ENCODE measurements at places on chromosomes 12 and 14.

DNA sequence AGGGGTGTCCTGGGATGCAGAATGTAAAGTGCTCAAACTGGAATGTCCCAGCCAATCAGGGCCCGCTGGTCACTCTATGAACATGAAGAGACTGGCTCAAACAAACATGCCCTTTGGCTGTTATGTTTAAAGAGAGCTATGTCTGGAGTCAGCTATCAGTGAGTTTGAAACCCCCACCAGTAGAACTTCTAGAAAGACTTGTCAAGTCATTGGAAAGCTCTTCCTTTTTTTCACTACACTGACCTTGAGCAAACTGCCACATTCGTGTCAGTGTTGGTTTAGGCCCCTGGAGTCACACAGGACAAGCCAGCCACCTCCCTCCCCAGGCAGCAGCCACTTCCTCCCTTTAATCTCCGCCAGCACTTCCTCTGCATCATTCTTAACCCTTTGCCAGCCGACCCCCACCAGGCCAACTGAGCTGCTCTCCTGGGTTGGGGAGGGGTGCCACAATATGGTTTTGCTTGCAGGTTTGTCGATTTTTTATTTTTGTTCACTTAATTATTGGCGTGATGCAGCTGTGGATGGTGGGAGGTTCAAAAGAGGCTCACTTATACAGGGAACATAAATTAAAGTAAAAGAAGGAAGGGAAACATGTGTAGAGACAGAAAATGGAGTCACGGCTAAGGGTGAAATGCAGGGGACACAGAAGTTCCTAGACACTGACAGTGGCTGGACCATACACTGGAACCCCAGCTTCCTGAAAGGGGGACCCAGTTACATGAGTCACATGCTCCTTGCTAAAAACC lies 25.3 kb downstream of the CMKLR1 start:
- DNase-seq = no peak

DNA sequence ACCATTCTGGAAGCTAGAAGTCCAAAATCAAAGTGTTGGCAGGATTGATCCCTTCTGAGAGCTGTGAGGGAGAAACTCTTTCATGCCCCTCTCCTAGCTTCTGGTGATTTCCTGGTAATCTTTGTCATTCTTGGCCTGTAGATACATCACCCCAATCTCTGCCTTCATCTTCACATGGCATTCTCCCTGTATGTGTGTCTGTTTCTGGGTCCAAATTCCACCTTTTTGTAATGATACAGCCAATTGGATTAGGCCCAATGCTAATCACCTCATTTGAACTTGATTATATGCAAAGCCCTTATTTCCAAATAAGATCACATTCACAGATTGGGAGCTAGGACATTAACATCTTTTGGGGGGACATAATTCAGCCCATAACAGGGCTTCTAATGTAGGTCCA lies 76.9 kb upstream of the MBIP start:
- DNase-seq = no peak

GRCh38 chr12:49644620-49644994 lies 21.2 kb downstream of the PRPF40B start:
- DNase-seq = peak; percentile 59

DNA sequence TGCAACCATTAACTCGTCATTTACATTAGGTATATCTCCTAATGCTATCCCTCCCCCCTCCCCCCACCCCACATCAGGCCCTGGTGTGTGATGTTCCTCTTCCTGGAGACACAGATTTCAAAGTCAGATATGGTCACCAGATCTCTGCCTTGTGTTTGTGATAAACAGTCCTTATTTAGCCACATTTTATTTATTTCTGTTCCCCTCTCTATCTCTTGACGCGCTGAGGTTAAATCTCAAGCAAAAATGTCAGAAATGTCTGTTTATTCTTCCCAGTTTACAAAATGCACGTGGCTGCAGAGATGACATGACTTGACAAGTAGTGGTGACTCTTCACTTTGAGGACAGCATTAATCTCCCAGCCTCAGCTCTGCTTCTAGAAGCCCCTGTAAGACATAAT lies 11.5 kb upstream of the RASSF3 start:
- DNase-seq = no peak

GRCh38 chr14:65566820-65567522 lies 154.4 kb downstream of the FUT8 start:
- no peak for DNase-seq

DNA sequence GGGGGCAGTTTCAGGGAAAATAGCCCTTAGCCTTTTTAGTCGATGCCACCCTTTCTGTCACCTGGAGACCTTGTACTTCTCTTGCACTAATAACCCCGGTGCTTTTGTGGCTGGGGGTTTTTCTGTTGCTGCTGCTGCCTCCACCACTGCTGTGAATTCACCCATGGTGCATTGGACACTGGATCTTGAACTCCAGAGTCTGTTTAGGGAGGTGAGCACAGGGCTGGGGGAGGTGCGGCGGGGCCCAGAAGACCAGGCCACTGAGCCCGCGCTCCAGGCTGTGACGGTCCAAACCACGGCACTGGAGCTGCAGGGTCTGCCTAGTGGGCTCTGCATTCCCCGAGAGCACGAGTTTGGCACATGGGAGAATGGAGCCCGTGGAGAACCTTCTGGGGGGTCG lies 100.6 kb downstream of the NINJ2 start:
- DNase-seq = no peak

GRCh38 chr14:90600619-90601018 lies 203.8 kb downstream of the CALM1 start:
- no peak for DNase-seq

- no peak for DNase-seq
Measured at GRCh38 chr14:58815794-58816193, 178.0 kb downstream of the DACT1 start.

DNA sequence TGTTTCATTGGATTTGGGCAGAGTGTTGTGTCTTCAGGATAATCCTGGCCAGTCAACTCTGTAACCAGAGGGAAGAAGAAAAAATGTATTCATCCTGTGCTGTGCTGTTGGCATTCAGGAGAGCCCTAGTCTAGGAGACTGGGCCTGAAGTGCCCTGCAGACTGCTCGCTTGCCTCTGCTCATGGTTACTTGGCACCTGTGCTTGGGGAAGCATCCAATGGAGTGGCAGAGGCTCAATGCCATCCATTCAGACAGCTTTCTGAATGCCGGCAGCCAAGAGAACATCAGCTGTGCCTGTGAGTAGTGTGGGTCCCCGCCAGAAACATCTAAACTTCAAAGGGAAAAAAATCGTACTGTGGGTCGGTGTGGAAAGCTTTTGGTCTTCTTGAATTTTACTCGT lies 124.2 kb downstream of the SRGAP1 start:
- no peak for DNase-seq

GRCh38 chr12:57231276-57232021 lies 1.9 kb downstream of the SHMT2 start:
- DNase-seq = no peak

- peak; percentile 30 for DNase-seq
Measured at GRCh38 chr12:103841690-103842584, 903 bp upstream of the NT5DC3 start.

- no peak for DNase-seq
Measured at GRCh38 chr12:115296613-115297198, 612.7 kb upstream of the TBX3 start.

DNA sequence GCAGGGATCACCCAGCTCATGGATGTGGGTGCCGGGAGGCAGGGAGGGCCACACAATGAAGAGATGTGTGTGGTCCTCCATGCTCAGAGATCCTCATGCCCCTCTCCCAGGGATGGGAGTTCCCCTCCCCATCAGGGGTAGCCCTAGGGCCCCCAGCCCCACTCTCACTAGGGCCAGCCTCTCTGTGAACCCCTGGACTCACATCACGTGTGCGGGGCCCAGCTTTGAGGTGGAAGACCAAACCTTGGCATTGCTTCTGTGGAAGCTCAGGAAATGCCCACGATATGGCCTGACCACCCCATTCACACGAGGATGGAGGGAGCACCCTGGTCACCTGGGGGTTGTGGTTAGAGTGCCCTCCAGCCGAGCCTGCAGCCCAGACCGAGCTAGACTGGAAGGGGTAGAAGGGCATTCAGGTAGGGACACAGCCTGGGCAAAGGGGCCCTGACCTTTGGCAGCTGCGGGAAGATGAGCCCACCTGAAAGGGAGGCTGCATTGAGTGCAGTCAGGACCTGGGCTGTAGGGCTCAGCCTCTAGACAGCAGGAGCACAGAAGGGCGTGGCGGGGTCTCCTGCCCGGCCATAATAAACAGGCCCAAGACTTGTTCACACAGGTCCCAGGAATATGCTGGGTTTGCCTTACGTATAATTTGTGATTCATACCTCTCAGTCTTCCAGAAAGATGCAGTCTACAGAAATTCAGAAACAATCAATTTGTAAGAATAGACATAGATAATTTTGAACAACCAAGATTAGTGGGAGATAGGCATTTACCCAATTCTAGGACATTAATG lies 34.8 kb upstream of the RCOR1 start:
- DNase-seq = no peak

GRCh38 chr14:101591121-101591520 lies 29.8 kb downstream of the DIO3 start:
- no peak for DNase-seq

GRCh38 chr12:124581307-124582107 lies 14.1 kb upstream of the NCOR2 start:
- DNase-seq = no peak

- no peak for DNase-seq
Measured at GRCh38 chr12:17992002-17992656, 97.9 kb downstream of the RERGL start.

- no peak for DNase-seq
Measured at GRCh38 chr12:131356485-131357184, 354.3 kb upstream of the SFSWAP start.

GRCh38 chr12:117622087-117622486 lies 260.7 kb upstream of the NOS1 start:
- no peak for DNase-seq

DNA sequence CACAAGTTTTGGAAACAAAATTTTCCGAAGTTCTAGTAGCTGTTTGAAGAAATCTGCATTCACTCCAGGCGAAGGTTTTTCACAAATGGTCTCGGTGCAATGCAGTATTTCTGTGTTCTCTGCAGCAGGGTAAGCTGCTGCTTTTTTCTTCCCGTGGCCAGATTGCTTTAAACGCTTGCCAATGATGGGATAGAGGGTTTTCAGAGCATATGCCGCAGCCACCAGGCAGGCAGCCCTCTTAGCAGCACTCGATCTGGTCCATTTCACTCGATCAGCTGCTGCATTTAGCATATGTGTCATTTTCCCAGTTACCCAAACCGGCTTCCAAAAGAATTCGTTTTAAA lies 315 bp downstream of the ABCD2 start:
- DNase-seq = no peak

DNA sequence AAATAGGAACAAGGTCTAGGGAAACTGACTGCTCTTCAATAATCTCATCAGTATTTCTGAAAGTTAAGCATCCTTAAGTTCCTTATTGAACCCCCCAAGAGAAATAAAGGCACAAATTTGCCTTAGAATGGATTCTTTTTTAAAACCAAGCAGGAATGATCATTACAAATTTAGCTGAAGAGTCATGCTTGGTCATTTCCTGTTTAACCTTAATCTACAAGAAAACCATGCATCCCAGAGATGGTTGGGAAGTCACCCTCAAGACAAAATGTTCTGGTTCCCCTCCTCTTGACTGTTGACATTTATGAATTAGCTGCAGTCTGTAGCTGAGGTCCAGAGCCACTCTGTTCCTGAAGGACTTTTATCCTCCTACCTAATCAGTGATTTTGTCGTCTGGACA lies 291.8 kb upstream of the G2E3 start:
- no peak for DNase-seq

GRCh38 chr12:5417500-5417899 lies 14.4 kb upstream of the NTF3 start:
- no peak for DNase-seq

DNA sequence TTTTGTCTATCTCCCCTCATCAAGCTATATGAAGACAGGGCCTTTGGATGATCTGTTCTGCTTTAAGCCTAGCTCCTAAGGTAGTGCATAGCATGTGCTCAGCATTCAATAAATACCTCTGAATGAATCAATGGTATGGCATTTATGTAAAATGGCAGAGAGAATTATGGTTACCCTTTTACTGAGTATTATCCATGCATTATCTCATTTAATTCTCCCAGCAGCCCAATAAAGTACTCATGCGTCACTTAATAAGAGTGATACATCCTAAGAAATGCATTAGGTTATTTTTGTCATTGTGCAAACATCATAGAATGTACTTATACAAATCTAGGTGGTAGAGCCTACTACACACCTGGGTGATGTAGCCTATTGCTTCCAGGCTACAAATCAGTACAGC lies 269.7 kb downstream of the KSR2 start:
- no peak for DNase-seq

DNA sequence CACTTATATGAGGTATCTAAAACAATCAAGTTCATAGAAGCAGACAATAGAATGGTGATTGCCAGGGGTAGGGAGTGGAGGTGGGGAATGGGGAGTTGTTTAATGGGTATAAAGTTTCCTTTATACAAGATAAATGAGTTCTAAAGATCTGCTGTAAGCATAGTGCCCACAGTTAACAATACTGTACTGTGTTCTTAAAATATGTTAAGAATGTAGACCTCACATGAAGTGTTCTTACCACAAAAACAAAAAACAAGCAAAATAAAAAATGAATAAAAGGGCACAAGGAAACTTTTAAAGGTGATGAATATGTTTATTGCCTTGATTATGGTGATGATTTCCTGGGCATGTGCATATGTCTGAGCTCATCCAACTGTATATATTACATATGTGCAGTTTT lies 211.8 kb downstream of the MSRB3 start:
- no peak for DNase-seq

DNA sequence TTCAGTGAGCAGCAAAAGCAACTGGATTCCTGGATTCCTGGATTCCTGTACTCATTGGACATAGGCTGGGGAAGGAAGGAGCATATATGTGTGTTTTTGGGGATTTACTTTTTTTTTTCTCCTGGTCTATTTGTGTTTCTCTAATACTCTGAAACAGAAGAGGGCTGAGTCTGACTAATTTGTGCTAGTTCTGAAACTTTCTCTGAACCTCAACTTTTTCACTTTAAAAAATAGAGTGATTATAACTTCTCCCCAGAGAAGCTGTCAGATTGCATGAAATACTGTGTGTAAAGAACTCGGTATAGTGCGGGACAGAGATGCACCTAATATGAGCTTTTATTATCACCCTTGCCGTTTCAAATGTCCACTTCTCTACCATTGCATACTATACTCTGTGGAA lies 529.5 kb downstream of the TMTC2 start:
- DNase-seq = no peak

GRCh38 chr12:7512553-7512952 lies 9.0 kb upstream of the CD163 start:
- no peak for DNase-seq

- DNase-seq = no peak
Measured at GRCh38 chr14:74735125-74735524, 22.2 kb downstream of the FCF1 start.

- DNase-seq = peak; percentile 77
Measured at GRCh38 chr14:73467377-73467776, 9.0 kb upstream of the NUMB start.

DNA sequence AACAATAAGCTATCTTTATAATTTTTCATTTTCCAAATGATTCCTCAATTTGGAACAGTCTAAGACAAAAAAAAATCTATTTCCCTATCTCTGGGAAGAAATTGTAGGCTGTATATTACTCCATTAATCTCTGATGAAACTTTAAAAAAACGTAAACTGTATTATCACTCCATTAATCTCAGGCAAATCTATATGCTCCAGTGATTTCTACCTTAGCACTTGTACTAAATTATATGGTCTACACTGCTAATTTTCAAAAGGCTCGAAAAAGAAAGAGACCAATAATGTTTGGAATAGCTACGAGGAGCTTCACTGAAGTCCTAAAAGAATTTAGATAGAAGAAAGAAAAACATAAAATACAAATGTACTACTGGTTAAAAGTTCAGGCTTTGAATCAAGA lies 19.7 kb downstream of the MED13L start:
- no peak for DNase-seq

GRCh38 chr14:64720131-64720576 lies 15.9 kb downstream of the PLEKHG3 start:
- DNase-seq = no peak
